CD4-positive, alpha-beta T cell treated with Interleukin-15 for 4 hours (primary cell): ENCODE measurements at places on chromosomes 12 and 14.

DNA sequence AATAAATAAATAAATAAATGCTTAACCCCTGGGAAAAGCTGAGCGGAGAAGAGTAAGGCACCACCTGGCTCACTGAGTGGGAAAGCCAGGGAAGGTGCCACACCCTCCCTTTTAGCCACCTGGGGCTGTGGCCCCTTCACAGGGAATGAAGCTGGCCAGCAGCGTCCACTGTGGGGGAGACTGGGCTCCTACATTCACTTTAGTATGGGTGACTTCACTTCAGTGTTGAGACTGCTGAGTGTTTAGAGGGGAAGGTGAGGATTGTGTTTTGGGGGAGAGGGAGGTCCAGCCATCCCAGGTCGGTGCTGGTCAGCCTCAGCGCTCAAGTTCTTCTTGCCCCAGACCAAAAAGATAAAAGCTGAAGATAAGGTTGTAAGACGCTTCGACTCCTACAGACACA is 1.6 kb downstream of the NAB2 start:
- no peak for DNase-seq

DNA sequence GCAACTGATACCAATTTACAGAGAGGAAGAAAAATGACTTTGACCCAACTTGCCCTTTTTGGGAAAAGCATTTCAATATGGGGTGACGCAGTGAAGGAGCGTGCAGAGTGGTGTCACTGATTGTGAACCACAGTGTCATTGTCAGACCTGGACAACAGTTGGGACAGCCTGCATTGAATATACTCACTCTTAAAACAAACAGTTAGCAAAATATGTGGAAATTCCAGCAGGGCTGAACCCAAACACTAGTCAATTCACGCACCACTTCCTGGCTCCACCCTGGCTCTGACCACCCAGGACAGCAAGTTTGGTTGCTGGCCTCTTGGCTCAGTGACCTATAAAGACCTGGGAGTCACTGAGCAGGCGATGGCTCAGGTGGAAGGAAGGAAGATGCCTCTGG is 61.3 kb downstream of the NOS1 start:
- DNase-seq = no peak

GRCh38 chr14:74614508-74615495 is 2.8 kb upstream of the LTBP2 start:
- no peak for DNase-seq

- no peak for DNase-seq
Observed at GRCh38 chr12:115771065-115771464, 506.4 kb downstream of the MED13L start.

DNA sequence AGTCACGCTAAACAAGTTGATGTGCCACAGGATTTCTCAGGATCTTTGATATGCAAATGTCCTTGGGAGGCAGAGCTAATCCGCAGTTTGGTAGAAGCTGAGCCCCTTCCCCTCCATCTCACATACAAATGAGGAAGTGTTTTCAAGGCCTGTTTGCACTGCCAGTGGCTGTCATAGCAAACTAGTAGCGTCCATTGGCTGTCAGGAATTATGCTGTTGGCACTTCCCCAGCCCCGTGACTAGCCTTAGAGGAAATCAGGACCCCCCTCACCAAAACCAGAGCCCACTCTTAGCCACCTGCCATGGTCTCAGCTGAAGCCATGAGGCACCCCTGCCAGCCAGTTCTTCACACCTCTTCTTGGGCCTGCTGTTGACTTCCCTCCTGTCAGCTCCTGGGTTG is 253.9 kb downstream of the CACNA1C start:
- DNase-seq = no peak

DNA sequence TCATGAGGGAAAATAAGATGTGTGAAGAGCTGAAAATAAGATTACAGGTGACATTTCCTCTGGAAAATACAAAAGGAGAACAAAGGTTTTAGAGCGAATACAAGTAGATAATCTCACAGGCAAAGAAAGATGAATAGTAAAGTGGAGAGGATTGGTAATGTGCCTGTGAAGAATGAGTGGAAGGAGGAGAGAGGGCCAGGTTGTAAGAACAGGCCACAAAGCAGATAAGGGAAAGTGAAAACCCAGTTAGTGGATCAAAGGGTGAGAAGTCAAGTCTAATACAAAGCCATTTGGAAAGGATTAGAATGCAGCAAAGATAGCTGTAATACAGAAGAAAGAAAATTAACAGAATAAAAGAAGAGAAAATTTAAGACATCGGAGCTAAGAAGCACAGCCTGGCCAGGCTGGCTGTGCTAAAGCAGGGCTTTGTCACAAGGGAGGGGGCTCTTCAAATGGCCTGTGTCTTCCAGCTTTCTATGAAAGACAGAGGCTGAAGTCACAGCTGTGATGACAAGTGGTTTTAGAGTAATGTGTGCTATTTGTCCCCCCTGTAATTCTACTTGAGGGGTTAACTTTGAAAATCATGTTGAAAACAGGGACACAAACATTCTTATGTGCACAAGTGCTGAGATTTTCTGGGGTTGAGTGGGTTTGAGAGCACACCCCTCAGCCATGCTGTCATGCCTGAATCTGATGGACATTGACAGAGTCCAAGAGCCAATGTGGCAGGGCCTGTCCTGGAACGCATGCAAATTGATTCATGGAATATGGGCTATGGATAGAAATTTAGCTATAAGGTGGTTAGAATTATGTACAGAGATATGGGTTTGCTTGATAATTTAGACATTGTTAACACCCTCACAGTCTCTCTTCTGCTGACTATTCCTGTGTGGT is 344.5 kb upstream of the NAV3 start:
- no peak for DNase-seq

DNA sequence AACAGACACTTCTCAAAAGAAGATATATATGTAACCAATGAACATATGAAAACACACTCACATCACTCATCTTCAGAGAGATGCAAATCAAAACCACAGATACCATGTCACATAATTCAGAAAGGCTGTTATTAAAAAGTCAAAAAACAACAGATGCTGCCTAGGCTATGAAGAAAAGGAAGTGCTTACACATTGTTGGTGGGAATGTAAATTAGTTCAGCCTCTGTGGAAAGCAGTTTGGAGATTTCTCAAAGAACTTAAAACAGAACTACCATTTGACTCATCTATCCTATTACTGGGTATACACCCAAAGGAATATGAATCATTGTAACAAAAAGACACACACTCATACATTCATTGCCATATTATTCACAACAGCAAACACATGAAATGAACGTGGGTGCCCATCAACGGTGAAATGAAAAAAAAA is 35.1 kb downstream of the EIF2S3B start:
- peak; percentile 41 for DNase-seq

DNA sequence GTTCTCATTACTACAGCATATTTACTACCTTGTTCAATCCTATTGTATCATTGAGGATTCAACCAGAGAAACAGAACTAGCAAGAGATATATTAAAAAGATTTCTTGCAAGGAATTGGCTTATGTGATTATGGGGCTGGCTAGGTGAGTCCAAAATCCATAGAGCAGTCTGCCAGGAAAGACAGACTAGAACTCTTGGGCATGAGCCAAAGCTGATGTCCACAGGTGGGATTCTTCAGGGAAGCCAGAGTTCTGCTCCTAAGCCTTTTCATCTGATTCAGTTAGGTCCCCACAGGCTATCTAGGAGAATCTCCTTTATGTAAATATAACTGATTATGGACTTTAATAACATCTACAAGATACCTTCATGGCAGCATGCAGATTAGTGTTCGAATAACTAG is 26.0 kb downstream of the PELI2 start:
- no peak for DNase-seq

DNA sequence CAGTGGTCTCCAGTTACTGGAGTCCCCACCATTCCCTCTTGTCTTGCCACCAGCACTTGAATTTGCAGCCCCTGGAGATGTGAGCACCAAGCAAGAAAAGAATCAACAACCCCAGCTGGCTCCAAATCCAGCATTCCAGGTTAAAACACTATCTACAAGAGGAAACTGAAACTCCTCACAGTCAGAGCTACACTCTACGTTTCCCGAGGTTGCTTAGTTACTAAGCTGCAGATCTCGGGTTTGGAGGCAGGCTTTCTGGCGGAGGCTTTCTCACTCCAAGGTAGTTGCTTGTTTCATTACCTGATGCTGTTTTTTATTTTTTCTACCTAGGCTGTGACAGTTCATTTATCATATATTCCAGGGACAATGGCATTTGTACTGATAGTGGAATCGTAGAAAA is 248.1 kb downstream of the GLT1D1 start:
- DNase-seq = no peak

- DNase-seq = no peak
Observed at GRCh38 chr14:27040552-27040951, 442.7 kb upstream of the NOVA1 start.

DNA sequence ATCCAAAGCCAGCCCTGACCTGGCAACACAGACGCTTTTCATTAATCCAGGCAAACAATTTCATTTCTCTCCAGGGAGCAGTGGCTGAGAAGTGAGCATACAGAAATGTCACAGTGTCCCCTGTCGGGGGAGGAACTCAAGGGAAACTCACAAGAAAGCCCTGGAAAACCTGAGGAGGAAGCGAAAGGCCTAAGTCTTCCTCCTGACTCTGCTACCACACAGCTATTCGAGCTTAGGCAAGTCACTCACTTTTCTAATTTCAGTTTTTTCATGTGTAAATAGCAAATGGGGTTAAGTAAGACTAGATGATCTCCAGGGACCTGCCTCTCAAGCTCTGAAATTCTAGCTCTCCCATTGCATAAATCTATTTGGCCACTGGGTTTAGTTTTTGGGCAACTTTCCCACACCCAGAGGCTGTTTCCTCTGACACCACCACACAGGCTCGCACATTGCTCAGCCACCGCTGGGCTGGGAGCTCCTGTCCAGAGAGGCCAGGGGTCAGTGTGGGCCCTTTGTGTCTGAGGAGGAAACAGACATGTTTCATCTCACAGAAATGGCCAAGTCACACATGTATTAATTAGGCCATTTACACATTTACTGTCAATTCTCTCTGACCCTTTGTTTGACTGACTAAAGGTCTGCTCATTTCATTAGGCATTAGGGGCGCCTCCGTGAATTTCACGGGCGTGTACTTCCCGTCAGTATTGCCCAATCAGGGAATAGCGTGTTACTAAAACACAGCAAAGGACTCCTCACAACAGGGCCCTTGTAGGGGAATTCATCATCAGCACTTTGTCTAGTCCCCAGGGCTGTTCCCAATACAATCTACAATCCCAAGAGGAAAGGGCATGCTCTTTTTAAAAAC is 9.8 kb upstream of the PNMA1 start:
- DNase-seq = no peak

DNA sequence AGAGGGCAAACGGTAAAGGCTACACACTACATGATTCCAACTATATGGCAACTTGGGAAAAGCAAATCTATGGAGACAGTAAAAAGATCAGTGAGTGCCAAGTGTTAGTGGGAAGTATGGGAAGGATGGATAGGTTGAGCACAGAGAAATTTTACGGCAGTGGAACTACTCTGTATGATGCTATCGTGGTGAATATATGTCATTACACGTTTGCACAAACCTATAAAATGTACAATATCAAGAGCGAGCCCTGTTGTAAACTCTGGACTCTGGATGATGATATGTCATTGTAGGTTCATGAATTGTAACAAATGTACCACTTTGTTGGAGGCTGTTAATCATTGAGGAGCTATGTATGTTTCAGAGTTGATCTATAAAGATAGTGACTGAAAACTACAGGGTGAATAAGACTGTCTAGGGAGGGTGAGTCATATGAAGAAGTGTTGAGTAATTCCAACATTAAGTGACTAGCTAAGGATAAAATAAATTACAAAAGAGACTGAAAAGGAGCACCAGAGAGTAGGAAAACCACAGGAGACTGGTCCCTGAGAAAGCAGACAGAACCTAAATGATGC is 349.2 kb upstream of the LMO3 start:
- no peak for DNase-seq

DNA sequence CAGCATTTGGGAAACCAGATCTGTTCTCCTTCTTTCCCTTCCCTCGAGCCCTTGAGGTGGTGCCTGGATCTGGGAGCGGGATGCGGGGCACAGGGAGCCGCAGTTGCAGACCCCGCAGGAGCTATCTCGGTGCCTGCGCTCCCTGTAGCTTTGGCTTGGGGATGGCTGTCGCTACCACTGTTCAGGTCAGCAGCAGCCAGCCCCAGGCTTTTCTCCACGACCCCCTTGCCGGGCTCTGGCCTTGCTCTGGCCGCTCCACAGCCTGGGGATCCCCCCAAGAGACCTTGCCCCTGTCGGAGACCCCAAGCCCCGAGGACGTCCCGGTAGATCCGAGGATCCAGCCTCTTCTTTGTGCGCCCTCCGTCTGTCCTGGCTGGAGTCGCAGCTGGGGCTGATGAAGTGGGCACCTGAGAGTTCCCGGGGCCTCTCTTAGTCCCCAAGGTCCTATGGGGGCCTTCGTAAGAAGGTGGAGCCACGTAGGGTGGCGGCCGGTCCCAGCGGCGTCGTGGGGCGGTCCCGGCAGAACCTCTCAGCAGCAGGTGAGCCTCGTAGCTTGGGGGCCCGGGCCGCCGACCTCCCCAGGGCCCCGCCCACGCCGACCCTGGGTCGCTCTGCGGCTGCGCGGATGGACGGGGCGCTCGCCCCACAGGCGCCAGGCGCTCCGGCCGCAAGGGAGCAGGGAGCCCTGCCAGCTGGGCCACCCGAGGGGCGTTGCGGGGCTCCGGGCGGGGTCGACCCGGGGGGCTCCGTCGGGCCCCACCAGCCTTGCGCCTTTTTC is 1.3 kb downstream of the DDN start:
- no peak for DNase-seq

DNA sequence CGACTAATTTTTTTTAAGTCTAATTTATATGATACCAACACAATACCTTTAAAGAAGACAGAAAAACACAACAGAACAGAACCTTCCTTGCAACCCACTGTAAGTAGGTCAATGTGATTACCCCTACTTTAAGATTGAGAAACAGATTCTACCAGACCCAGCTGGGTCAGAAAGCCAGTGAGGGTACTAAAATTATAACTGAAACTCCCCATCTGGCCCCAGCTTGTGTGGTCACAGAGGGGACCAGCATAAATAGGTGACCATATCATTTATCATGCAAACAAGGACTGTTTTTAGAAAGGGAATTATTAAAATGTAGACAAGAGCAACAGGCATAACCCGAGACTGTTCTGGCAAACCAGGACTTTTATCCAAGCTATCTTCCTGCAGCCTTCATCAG is 30.1 kb upstream of the FRMD6 start:
- no peak for DNase-seq

DNA sequence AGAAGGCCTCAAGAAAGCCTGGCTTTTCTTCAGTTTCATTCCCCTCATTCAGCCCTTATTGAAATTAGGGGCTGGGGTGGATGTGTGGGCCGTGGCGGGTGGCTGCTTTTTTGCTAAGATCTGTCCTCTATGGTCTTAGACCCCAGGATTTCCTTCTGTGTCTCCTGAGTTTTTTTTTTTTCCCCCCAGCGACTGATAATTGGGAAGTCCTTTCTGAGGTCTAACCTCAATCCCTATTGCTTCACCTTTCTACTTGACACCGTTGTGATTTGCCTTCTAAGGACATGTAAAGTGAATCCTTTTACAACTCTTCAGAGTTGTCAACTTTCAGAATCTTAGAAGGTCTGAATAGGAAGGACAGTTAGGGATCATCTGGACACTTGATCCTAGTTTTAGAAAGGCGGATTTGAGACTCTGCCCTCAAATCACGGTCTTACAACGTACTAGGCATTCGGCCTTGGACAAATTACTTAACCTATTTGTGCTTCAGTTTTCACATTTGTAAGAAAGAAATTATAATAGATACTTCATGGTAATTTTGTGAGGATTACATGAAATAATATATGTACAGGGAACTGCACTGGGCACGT is 4.4 kb downstream of the GPR84 start:
- DNase-seq = no peak

GRCh38 chr12:2768224-2768961 is 26.4 kb upstream of the FKBP4 start:
- no peak for DNase-seq
